ENCODE measurements at places on chromosomes 3 and 15.

- no peak for DNase-seq
These were observed 161.6 kb downstream of the MYRIP start for GRCh38 chr3:39970982-39971381.

DNA sequence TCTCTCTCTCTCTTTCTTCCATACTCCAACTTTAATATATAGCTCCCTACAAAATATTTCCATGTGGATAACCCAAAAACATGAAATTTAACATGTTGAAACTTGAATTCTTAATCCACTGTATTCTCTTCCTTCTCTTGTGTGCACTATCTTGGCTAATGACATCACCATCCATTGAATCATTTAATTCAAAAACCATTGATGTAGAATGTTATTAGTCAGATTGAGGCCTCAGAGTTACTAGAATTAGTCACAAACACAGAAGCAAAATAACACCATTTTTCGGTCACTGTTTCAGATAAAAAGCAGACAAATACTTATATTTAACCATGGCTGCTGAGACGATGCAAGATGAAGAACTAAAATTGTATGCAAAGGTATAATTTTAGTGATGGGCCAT lies 256.9 kb upstream of the LRRC3B start:
- no peak for DNase-seq

DNA sequence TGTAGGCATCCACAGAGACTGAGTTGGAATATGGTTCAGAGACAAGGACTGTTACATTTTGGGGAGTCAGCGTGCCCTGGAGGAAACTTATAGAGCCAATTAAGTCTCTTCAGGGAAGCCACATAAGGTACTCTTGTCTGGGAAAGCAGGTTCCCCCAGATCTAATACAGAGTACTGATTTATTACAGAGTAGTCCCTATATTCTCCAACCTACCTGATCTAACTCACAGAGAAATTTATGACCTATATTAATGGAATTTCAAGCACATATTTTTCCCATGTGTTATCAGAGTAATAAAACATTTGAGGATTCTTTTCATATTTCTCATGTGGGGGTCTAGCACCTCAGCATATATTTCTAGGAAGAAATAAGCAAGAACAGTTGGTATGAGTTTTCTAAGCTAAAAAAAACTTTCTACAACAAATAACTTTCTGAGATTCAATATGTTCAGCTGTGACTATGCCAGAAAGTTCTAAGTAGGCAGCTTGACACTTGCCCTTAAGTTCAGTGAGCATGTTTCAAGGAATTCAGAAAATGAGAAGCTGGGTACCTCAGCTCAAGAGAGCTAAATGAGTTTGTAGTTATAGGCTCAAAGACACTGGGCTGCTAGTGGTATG lies 75.3 kb upstream of the COL8A1 start:
- no peak for DNase-seq

DNA sequence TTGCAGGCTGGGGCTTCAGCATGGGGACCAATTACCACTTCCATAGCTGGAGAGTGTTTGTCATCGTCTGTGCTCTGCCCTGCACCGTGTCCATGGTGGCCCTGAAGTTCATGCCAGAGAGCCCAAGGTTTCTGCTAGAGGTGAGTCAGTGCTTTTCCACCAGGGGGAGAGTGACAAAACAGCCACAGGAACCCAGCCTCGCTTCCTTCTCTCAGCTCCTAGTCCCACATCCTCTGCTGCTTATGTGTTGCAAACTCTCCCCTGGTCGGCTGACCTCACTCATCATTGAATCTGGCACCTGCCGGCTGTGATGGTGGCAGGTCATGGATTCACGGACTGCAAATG lies 158.3 kb downstream of the SV2B start:
- no peak for DNase-seq

DNA sequence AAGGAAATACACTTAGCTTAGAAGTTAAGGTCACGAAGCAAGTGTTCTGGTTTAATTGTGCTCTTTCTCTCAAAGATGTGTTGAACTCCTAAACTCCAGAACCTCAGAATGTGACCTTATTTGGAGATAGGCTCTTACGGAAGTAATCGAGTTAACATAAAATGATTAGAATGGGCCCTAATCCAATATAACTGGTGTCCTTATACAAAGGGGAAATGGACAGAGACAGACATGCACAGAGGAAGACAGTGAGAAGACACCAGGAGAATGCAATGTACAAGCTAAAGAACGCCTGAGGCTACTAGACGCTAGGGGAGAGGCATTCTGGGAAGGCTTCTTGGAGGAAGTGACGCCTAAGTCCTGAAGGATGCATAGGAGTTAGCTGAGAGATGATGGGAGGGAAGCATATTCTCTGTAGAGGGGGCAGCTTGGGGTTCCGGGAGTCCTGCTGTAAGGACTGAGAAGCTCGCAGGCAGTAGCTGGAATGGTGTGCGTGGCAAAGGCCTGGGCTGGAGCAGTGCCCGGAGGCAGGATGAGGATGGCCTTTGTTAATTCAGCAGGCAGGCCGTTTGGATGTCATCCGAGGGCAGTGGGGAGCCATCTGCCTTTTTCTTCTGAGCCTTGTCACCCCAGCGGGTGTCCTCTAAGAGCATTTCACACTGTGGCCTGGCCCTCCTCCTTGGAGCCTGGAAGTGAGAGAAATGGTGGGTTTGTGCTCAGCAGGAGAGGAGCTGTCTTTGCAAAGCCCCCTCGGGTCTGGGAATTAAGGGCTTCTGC lies 513.4 kb downstream of the SHQ1 start:
- no peak for DNase-seq

- DNase-seq = no peak
These were observed 12.3 kb downstream of the CPNE9 start for GRCh38 chr3:9715764-9716437.

- peak; percentile 85 for DNase-seq
These were observed 39.7 kb upstream of the VEPH1 start for GRCh38 chr3:157542711-157543500.

DNA sequence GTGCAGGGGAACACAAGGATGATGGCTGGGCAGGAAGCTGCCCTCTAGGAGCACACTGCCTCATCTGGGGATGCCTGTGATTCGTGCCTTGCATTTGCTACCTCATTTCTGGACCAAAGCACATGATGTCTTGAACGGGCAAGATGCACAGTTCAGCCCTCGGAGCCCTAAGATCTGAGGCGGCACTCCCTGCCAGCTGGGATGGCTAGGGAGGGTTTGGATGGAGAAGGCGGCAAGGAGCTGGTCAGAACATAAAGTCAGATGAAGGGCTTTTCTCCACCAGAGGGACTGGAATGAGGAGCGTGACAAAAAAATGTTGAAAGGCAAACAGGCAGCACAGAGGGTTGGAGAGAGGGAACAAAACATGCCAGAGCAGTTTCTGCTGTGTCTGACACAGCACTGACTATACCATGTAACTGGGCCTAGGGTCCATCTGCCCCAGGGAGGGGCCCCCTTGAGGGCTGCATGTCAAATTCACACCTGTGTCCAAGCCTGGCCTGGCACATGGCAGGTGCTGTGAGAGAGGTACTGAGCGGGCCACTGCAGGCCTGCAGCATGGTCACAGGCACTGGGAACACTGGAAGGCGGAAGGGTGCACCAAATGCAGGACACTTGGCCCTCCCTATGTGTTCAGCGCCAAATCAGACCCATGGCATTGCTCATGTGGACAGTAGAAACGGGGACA lies 21.7 kb downstream of the TMEM43 start:
- DNase-seq = no peak

DNA sequence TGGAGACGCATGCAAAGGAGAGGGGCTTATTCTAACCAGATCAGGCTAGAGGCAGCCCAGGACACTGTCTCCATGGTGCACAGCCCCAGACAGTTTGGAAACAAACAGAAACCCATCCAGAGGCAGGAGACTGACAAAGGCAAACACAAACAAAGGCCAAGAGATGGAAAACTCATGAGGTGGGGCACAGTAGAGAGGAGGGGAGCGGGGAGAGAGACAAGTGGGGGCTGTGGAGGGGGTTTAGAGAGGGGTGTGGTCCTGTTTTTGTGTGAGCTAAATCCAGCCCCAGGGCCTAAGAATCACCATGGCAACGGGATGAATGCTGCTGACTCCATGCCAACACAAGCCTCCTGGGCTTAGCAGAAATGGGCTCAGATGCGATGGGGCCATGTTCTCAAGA lies 32.3 kb downstream of the PARP16 start:
- no peak for DNase-seq

GRCh38 chr15:88950600-88951160 lies 37.5 kb upstream of the MFGE8 start:
- no peak for DNase-seq

- DNase-seq = peak; percentile 85
These were observed 35.2 kb upstream of the SMAD3 start for GRCh38 chr15:67030036-67030762.

DNA sequence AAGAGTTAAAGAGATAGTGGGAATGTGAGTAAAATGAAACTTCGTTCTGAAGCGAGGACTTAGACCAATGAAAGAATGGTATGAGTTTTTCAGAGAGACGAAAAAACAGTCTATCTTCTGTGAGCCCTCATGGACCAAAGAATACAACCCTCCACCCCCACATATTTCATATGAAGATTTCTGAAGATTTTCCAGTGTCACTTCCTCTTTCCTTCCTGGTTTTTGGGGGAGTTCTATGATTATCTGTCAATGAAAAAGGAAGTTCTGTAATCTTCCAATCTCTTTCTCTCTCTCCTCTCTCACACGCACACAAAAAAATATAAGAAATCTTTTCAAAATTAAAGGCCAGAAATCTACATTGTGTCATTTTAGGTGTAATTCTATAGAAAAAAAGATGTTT lies 27.7 kb downstream of the CMSS1 start:
- DNase-seq = no peak

DNA sequence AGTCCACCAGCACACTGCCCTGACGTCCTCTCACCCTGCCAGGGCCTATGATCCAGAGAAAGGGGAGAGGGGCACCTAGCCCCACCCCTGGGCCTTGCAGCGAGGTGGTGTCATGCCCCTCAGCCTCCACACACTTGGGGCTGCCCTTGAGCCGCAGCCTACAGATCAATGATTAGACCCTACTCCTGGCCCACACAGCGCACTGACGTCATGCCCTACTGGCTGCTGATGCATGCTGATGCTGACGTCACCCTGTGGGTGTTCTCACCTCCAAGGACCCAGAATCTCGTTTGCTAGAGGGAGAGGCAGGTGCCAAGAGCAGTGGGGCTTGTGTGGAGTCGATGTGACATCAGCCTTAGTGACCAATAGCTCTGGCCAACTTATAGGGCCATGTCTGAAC lies 18.0 kb downstream of the ARL14 start:
- DNase-seq = no peak

GRCh38 chr15:25847051-25847450 lies 16.1 kb downstream of the ATP10A start:
- no peak for DNase-seq

DNA sequence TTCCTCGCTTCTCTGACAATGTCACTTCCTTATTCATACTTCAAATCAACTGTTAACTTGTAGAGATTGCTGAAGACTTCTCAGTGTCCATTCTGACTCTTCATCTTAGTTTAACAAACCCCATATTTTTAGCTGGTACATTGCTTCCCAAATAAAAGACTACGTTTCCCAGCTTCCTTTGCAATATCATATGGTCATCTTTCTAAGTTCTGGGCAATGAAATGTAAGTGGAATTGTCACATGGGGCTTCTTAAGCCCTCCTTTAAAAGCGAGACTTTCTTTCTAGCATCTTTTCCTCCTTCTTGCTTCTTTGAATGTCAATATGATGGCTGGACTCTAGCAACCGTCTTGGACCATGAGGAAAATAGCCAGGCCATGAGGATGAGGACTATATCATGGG lies 239.0 kb downstream of the ZNF621 start:
- no peak for DNase-seq

GRCh38 chr3:30741889-30742288 lies 135.5 kb downstream of the TGFBR2 start:
- no peak for DNase-seq

GRCh38 chr15:55014391-55015092 lies 182.2 kb downstream of the RSL24D1 start:
- DNase-seq = no peak

- no peak for DNase-seq
These were observed 164.8 kb downstream of the AKAP13 start for GRCh38 chr15:85545185-85545584.

DNA sequence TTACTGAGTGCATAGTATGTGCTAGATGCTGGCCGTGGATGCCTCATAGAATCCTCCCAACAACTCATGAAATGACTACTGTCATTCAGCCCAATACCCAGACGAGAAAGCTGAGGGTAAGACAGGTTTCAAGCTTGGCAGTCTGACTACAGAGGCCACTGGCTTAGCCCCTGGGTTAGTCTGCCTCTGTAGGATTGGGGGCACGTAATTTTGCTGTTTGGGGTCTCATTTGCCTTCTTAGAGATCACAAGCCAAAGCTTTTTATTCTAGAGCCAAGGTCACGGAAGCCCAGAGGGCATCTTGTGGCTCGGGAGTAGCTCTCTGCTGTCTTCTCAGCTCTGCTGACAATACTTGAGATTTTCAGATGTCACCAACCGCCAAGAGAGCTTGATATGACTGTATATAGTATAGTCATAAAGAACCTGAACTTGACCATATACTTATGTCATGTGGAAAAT lies 1.0 kb upstream of the CCR5 start:
- no peak for DNase-seq

DNA sequence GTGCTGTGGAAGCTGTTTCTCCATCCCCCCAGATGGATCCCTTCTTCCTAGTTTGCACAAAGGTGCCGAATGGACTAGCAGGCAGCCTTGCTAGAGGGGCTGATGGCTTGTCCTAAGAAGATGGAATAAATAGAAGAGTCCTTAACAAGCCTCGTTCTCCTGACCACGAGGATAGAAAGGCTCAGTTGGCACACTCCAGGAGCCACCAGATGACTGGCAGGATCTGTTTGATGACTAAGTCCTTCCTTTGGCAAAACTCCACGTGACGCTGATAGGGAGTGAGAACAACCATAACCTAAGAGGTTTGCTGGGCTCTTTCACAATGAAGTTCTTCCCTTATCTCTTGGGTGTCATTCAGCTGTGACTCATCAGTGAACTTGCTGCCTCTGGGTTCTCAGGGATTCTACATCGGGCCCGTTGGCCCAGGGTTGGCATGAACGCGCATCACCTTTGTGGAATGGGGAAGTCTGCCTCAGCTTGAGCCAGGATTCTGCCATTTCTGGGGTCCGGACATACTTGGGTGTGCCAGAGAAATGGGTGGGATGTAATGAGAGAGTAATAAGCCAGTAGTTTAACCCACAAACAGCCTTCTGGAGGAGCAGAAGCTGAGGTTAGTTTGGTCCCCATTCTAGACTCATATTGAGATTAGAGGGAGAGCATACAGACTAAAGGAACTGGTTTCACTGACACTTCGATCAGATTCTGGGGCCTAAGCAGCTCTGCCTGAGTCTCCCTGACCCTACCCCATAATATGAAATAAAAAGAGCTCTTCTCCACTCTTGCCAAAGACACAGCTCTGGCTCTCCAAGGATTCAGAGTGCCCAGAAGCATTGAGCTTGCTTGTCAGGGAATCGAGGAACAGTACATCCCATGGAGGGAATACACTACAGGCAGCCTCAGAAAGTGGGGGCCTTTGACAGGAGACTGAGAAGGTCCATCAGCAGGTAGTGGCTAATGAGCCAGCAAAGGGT lies 2.0 kb upstream of the MELTF start:
- DNase-seq = no peak

DNA sequence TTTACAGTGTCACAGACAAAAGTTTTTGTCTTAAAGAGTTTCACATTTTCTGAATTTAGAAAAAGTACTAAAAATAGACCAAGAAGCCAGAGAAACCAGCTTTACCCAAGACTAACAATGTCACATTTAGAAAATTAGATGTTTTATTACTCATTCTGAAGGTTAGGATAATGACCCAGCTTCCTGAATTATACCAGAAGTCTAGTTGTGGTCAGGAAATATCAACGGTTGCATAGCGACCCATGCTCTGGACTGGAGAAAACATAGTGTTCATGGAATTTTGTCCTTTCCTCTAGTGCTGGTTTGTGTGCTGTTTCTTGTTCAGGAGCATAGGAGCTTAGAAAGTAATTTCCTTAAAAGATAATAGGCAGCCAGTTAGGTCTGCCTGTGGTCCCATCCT lies 59.0 kb downstream of the DPPA2 start:
- no peak for DNase-seq

All from H1 (cell line).